ENCODE measurements at places on chromosomes 7 and 10.

- DNase-seq: no peak
Measured at GRCh38 chr7:158017111-158018097, 570.2 kb downstream of the PTPRN2 start.

GRCh38 chr7:66883716-66884115, 37.3 kb upstream of the TMEM248 start:
- peak; percentile 63 for DNase-seq

GRCh38 chr10:97782455-97783228, 10.8 kb upstream of the SFRP5 start:
- no peak for DNase-seq

DNA sequence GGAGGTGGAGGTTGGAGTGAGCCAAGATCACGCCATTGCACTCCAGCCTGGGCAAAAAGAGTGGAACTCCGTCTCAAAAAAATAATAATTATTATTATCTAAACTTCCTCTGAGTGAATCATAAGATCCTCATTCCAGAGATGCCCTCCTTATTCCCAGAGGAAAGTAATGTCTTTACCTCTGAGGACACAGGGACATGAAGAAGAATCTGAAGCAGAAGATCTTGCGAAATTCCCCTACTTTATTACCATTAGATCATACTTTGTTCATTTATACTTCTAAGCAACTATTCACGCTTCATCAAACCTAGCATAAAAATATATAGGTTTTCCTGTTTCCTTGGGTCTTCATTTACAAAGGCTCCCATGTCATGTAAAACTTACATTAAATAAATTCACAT, 143.1 kb downstream of the ETV1 start:
- DNase-seq: no peak

DNA sequence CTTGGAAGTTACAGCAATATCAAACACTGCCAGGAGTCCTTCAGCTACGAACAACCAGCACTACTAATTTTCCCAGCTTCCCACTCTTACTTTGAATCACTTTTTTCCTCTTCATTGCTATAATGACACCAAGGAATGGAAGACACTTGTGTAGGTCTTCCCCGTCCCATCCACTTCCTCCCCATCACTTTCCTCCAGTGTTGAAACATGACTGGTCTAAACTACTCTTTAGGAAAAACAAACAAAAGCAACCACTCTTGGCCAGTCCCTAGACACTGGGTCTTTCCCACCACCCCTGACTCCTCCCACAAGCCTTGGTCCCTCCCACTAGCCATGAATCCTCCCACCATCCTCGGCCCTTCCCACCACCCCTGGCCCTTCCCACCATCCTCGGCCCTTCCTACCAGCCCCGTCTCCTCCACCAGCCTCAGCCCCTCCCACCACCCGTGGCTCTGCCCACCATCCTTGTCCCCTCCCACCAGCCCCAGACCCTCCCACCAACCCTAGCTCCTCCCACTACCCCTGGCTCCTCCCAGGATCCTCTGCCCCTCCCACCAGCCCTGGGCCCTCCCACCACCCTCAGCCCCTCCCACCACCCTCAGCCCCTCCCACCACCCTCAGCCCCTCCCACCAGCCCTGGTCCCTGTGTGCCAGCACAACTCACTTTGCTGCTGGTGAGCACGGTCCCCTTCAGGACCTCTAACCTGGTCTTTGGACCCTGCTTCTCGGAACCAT, 68.5 kb downstream of the CXCL12 start:
- DNase-seq: peak; percentile 15

DNA sequence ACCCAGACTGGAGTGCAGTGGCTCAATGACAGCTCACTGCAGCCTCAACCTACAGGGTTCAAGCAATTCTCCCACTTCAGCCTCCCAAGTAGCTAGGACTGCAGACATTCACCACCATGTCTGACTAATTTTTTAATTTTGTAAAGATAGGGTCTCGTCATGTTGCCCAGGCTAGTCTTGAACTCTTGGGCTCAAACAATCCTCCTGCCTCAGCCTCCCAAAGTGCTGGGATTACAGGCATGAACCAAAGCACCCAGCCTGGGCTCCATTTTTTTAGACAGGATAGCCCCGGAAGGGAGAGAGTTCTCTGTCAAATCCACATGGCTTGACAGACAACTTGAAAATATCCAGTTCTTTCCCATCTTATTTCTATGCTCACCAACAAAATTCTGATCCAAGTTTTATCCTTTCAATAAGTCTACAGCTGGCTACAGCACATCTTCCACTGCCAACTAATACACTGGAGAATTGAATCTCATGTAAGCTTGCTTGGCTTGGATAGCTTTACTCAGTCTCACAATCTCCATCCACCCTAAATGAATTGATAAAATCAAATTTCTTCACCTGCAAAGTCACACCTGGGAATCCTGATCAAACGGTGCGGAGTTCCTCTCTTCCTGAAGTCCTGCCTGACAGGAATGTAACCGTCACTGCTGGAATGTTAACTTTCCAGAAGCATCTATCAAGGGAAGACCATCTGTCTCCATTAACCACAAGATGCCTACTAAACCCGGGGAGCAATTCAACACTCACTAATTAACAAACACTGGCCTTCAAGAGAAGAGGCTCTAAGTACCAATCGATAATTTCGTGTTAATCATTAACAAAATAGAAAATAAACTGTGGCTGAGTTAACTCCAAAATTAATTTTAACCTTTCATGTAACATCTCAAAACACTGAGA, 239.7 kb upstream of the MKLN1 start:
- no peak for DNase-seq

- DNase-seq: no peak
Measured at GRCh38 chr7:97733276-97734161, 1.6 kb downstream of the TAC1 start.

- DNase-seq: peak; percentile 84
Measured at GRCh38 chr7:93717217-93717900, 142.8 kb upstream of the CALCR start.

DNA sequence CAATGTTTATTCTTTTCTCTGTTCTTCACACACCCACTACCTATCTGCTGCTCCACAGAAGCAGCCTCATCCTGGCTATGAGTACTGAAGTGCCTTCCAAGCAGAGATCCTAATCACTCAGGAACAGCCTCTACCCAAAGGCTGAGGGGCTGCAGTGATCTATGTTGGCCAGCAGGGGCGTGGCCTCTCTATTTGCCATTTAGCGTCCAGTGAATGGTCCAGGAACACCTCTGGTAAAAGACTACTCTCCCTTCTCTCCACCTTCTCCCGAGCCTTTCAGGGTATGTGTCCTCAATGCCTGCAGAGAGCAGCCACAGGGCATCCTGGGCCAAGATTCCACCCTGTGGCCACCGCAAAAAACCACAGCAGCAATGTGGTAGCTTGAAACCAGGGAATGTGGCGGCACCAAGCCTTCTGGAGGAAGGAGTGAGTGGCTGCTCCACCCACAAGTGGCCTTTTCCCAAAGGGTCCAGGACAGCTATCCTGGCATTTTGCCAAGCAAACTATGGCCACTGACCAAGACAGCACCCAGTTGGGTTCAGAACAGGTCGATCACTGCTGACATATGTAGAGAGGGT, 70.9 kb downstream of the SYPL1 start:
- DNase-seq: peak; percentile 36

GRCh38 chr7:92485974-92486373, 8.2 kb upstream of the ERVW-1 start:
- DNase-seq: no peak

DNA sequence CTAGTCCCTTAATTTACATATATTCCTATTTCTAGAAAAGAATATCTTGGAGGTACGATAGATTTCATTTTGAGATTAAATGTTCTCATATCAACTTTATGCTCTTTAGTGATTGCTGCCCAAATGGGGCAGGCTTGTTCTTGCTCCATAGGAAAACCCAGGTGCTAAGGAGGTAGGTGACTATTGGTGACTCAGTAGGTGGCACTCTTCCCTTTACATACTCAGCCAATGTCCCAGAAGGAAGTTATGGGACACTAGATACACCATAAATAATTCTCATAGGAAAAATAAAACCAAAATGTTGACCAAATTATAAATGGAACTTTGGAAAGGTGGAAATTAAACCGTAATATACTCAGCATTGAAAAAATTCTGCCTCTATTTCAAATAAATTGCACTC, 4.0 kb downstream of the SKAP2 start:
- no peak for DNase-seq

- DNase-seq: no peak
Measured at GRCh38 chr10:23037561-23037960, 57.8 kb upstream of the MSRB2 start.

DNA sequence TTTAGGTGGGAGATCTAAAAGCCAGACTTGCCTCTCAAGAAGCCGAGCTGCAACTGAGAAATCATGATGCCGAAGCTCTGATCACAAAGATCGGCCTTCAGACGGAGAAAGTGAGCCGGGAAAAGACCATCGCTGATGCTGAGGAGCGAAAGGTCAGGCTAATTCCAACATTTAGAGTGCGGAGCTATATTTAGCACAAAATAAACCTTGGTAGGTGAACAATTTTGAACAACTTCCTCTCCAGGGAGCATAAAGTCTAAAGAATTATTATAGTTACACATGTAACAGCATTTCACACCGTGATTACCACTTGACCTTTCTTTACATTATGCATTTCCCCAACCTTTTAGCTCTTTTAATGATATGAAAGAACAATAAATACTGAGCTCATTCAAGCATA, 166.7 kb downstream of the CDCA7L start:
- DNase-seq: no peak

- no peak for DNase-seq
Measured at GRCh38 chr7:158280448-158281144, 307.0 kb downstream of the PTPRN2 start.

DNA sequence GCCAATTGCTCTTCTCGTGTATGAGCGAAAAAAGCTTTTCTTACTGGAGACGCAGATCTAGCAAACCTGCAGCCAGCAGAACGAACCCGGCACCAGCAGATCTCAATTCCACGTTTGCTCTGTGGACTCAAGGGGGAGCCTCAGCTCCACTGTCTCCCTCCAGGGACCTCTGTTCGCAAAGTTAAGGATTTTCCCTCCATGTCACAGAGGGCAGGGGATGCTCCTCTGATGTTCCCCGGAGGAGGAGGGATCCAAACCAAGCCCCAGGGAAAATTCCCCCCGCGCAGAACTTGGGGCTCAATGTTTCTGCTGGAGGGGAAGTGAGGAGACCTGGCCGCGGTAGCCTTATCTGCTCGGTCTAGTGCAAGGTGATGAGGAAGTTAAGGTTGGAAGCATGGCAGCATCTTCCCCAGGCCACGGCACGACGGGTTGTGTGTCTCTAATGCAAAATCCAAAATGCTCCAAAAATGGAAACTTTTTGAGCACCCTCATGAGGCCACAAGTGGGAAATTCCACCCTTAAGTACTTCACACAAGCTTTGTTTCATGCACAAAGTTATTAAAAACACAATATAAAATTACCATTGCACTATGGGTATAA, 9.0 kb downstream of the IQCE start:
- DNase-seq: peak; percentile 52

GRCh38 chr10:72158176-72158575, 57.6 kb upstream of the ANAPC16 start:
- no peak for DNase-seq

DNA sequence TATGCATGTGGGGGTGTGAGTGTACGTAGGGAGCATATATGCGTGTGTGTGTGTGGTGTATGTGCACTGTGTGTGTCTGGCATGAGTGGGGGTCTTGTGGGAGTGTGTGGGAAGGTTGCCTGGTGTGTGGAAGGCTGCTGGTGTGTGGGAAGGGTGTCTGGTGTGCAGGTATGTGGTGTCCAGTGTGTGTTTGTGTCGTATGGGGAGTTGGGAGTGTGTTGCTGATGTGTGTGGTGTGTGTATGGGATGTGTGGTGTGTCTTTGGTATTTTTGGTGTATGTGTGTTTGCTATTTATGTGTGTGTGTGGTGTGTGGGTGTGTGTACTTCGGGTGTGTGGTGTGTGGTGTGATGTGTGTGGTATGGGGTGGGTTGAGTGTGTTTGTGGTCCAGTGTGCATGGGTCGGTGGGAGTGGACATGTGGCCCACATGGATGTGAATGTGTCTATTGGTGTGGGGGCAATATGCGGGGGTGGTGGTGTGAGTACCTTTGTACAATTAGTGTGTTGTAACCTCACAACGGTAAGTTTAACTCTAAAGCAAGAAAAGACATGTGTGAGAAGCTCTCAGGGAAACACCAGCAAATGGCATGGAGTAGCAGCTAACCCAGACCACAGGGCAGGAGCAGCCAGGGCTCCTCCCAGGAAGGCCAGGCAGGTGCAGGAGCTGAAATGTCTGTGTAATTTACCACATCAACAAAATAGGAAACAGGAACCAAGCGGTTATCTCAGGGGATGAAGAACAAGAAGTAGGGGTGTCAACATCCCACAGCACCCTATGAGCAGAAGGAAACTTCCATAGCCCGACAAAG, 11.9 kb downstream of the ANTXRL start:
- DNase-seq: no peak

DNA sequence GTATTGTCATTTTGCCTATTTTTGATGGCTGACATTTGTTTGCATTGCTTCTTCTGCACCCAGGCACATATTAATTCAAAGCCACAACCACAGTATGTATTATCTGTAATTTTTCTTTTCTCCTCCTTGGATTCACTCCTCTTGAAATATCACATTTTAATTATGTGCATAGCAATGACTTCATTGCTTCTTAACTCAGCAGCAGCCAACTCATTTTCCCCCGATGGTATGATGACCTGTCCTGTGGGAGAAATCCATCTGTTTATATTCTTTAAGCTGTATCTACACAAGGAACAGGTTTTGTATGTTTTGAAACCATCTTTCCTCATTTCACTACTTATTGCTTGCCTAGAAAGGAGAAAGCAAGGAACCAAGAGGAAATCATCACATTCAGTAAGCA, 588.8 kb downstream of the INHBA start:
- no peak for DNase-seq

DNA sequence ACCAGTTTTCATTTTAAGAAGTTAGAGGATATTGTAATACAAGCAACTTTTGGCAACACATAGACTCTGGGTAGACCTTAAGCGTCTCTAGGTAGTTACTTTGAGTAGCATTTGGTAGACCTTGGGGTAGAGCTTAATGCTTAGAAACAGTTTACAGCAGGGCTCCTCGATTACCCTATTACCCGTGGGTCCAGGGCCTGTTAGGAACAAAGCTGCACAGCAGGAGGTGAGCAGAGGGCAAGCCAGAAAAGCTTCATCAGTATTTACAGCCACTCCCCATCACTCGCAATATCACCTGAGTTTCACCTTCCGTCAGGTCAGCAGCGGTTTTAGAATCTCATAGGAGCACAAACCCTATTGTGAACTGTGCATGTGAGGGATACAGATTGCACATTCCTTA, 173.5 kb downstream of the TSPAN12 start:
- no peak for DNase-seq
